ENCODE measurements at places on chromosomes 2 and 18. TPM values are rescaled to one million over a fixed set of nuclear protein-coding genes. Genes with fewer than 3 reads are reported as not detected.

DNA sequence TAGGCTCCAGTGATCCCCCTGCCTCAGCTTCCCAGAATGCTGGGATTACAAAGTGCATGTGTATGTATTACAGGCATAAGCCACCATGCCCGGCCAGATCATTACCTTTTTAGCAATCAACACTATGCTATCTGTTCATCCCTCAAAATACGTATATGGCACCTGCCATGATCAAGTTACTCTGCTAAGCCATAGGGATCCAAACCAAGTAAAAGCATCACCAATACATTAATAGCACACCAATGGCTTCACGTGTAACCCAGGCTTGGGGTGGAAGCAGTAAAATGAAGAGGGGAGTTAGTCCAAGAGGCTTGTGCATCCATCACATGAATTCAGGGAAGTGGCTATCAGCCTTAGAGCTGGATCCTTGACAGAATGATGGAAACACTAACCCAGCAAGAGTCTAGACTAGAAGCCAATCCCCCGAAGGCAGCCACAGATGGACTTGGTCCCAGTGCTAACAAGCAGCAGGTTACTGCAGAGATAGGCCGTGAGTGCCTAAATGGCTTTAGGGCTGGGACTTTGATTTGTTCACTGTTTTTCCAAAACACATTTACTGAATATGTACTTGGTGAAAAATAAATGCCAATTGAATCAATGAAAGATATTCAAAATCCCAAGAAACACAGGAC lies 11.3 kb downstream of the HDLBP start:
- no peak for DNase-seq

HTR2B gene
- 0.38 TPM for total RNA-seq

DNA sequence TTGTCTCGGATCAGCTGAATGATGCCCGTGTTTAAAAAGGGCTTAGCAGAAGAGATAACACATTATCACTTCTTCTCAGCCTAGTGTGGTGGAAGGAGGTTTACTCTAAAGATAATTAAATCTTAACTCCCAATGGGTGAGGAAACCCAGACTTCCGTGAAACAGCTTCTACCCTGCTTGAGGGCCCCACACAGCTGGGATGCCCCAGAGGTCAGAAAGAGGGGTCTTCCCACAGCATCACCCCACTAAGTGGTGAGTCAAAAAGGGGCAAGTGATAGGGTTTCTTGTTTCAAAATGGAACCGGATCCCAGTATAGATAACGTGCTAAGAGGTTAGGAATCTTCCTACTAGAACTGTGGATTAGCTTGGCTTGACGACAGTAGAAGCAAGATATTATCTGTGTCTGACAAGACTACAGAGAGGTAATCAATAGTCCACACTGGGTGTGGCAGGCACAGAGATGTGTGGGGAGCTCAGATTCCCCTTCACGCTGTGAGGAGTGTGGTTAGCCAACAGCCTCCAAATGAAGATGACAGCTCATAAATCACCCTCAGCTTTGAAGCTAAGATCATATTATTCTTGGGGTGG lies 129.6 kb upstream of the COPS8 start:
- DNase-seq: no peak

DNA sequence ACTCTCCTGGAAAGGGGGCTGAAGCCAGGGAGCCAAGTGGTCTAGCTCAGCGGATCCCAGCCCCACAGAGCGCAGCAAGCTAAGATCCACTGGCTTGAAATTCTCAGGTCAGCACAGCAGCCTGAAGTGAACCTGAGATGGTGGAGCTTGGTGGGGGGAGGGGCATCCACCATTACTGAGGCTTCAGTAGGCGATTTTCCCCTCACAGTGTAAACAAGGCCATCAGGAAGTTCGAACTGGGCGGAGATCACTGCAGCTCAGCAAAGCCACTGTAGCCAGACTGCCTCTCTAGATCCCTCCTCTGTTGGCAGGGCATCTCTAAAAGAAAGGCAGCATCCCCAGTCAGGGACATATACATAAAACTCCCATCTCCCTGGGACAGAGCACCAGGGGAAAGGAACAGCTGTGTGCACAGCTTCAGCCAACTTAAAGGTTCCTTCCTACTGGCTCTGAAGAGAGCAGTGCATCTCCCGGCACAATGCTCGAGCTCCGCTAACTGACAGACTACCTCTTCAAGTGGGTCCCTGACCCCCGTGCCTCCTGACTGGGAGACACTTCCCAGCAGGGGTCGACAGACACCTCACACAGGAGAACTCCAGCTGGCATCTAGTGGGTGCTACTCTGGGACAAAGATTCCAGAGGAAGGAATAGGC lies 282.3 kb upstream of the EPC2 start:
- DNase-seq: no peak

- DNase-seq: no peak
Measured at GRCh38 chr18:72411261-72411660, 132.9 kb downstream of the CBLN2 start.

- no peak for DNase-seq
Measured at GRCh38 chr2:143905587-143905986, 614.3 kb downstream of the ZEB2 start.

ALLC gene
- total RNA-seq: 1.2 TPM

TSPYL6 gene
- 0.73 TPM for total RNA-seq

DNA sequence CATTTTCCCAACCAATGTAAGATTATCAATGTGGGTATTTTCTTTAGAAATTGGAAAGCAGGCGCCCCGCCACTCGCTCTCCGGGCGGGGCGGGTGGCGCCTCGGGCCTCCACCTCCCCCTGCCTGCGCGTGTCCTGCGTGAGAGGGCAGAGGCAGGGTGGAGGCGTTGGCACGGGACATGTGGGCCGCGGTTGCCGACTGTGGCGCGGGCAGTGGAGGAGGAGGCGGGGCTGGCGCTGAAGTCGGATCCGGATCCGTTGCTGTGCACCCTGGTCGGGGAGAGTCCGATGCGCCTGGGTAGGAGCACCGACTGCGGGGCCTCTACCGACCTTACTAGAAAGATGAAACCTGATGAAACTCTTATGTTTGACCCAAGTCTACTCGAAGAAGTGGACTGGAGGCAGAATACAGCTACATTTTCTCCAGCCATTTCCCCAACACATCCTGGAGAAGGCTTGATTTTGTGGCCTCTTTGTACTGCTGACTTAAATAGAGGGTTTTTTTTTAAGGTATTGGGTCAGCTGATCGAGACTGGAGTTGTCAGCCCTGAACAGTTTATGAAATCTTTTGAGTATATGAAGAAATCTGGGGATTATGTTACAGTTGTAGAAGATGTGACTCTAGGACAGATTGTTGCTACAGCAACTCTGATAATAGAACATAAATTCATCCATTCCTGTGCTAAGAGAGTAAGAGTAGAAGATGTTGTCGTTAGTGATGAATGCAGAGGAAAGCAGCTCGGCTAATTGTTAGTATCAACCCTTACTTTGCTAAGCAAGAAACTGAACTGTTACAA lies 37.9 kb downstream of the PMS1 start:
- DNase-seq: no peak

POTEE gene
- total RNA-seq: not detected

DNA sequence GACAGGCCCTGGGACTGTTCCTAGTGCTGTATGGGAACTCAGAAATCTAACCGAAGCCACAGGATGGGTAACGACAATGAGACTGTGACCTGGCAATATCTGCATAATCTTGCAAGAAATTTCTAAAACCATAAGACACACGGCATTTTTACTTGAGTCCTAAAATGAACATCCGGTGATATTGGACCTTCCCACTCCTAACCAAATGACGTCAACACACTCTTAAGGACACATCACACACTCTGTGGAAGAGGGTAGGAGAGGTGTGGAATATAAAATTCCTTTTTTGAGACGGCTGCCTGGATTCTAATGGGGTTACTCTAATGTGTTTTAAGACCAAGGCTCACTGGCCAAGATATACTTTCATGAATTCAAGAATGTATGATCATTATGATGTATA lies 195.9 kb downstream of the SLC8A1 start:
- no peak for DNase-seq

GRCh38 chr2:17894556-17894955 lies 16.1 kb downstream of the KCNS3 start:
- no peak for DNase-seq

CENPA gene
- total RNA-seq: not detected

- no peak for DNase-seq
Measured at GRCh38 chr2:159516241-159516758, 100.0 kb downstream of the BAZ2B start.

- no peak for DNase-seq
Measured at GRCh38 chr2:157777427-157777826, 98.7 kb downstream of the ACVR1 start.

GRCh38 chr2:137837830-137838229 lies 126.4 kb upstream of the HNMT start:
- DNase-seq: no peak

MBD5 gene
- total RNA-seq: 141 TPM

LIMS2 gene
- total RNA-seq: 20.9 TPM

- no peak for DNase-seq
Measured at GRCh38 chr2:61715506-61715905, 138.4 kb downstream of the FAM161A start.

- DNase-seq: no peak
Measured at GRCh38 chr18:31649978-31650719, 34.2 kb downstream of the B4GALT6 start.

GRCh38 chr18:8943900-8944870 lies 158.3 kb upstream of the NDUFV2 start:
- DNase-seq: no peak

GRCh38 chr2:174776223-174776622 lies 12.0 kb upstream of the CHRNA1 start:
- DNase-seq: no peak

DNA sequence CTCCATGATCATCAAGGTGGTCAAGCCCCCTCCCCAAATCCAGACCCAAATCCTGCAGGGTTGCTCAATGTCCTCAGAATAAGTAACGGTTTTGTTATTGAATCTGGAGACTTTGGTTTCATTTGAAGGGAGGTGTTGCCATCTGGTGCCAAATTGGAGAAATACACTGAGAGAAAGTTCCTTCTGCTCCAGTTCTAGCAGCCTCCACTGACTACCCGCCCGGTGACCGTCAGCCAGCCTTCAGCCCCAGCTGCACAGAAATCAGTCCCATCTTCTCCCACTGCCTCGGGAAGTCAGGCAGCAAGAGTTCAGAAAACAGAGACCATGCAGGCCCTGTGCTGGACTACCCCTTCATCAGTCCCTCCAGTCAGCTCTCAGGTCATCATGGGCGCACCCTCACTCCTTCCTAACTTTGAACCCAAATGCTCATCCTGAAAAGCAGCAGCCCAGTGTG lies 38.7 kb downstream of the PKDCC start:
- no peak for DNase-seq

- no peak for DNase-seq
Measured at GRCh38 chr2:200467806-200468681, 41.8 kb downstream of the KCTD18 start.

GRCh38 chr2:146227152-146228019 lies 1617.4 kb upstream of the ACVR2A start:
- DNase-seq: no peak

DNA sequence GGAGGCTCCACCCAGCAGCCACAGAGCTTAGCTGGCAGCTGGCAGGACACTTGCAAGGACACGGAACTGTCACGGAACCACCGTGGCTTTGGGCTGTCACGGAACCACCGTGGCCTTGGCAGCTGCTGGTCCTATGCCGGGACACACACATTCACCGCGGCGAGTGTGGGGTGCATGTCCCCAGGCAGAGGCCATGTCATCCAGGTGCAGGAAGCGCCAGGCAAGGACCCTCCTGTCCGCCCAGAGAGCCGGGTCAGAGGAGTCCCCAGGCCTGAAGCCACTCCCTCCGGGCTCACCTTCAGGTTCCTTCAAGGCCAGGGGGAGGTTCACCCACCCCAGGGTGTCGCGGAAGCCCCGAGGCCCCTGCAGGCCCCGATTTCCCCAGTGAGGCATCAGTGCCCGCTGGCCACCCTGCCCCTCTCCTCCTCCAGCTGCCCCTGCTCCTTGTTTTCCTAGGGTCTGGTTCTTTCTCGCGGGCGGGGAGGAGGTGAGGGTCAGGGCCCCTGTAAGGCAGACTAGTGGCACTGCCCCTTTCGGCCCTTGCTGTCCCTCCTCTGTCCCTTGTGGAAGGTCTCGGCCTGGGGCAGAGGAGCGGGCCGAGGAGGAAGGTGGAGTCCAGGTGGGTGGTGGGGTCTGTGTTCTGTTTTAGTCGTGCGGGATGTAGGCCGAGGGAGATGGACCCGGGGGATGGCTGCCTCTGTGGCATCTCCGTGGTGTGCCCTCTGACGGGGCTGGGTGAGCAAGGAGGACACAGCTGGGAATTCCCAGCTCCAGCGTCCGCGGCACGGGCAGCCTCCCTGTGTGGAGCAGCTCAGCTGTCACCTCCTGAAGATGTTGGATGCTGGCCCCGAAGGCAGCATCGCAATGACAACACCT lies 60.6 kb downstream of the NFATC1 start:
- DNase-seq: no peak

GRCh38 chr2:186426153-186427016 lies 59.7 kb upstream of the ZC3H15 start:
- no peak for DNase-seq

DNA sequence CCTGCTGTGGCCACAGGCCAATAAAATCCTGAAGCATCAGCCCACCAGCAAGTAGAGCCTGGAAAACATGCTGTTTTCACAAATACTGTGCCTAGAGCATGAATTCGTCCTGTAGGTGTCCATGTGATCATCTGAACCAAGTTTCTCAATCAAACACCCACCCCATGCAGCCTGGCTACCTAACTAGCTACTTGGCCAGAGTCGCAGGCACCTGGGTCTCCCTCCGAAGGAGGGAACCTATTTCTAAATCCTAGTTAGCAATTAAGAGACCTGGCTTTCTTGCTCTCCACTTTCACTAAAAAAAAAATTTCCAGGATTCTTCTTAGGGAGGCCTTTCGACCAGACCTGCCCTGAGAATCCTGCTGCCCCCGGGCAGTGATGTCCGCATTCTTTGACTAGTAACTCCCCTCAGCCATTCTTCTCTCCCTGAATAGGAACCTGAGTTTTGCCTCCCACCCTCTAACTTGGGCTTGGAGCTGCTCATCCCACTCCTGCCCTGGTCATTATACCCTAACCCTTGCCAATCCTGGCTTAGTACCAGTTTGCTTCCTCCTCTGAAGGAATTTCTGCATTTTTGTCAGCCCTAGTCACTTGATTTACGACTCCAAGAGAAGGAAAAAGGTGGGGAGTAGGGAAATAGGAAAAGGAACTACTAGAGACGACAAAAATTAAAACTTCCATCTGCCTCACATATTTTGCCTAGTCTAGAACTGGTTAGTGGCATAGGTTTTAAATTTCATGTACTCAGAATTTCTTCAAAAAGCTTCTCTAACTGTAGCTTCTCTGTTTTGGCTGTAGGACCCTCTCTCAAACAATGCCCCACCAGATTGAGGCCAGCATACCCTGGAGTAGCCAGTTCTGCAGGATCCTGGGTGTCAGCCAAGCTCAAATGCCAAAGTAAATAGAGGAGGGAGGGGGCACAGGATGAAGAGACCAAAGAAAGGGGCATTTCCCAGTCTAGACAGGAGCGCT lies 25.4 kb upstream of the TANK start:
- DNase-seq: no peak

All from dorsolateral prefrontal cortex (tissue), 122 donors.